ENCODE measurements at places on chromosomes 6 and 20.

- no peak for DNase-seq
Measured at GRCh38 chr6:99348288-99349170, 945 bp downstream of the FAXC start.

GRCh38 chr20:23877524-23877923, 2.0 kb downstream of the CST5 start:
- DNase-seq: no peak

DNA sequence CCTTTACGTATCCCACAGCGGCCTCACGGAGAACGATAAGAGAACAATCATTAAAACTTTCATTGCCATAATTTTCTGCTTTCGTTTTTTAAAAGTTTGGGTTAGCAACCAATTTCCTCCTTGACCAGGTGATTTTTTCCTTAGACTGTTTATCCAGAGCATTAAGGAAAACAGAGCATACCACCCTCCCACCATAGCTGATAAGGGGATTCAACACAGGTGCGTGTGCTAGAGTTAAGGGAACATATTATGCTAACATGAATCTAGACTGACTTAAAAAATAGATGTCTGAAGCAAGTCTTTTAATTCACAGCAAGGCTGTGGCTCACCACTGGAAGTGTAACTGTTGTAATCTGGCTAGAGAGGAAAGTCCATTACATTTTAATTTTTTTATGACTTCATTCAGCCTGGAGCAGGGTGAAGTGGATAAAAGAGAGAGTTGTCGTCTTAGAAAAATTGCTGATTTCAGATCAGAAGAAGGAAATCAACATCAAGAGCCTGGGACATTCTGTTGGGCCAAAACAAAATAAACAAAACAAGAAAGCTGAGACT, 5.5 kb upstream of the SLC22A2 start:
- DNase-seq: no peak

DNA sequence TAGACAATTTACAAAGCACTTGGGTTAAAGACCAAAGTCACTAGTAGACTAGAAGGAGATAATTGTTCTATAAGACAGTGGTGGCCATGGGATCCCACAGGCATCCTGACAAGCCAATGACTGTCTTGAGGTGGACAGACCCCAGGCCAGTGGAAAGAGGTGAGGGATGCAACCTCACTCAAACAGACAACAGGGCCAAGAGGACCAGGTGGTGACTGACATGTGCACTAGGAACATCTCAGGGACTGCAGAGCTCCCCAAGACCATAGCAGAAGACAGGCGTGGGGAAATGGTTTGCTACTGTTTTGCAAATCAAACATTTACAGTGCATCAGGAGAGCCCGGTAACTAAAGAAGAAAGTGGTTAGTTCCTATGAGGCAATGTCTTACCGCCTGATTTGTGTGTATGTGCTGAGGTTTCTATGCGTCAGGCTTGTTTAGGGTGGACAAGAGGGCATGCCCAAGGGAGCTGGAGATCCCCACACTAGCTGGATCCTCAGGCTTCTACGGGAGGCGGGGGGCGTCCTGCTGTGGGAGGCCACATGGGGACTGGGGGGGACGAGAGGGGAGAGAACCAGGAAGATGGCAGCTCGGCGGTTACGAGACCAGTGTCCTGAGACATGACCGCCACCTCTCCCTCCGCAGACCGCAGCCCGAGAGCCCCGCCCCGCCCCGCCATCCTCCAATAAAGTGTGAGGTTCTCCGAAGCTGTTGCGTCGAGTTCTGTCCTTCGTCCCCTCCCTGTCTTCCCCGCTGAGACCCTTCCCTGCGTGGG, 623 bp upstream of the MRPS26 start:
- DNase-seq: no peak

GRCh38 chr20:4155953-4156352, 140.6 kb upstream of the RNF24 start:
- DNase-seq: no peak

- no peak for DNase-seq
Measured at GRCh38 chr20:3635346-3635745, 27.9 kb downstream of the GFRA4 start.

GRCh38 chr6:1599469-1599868, 10.2 kb upstream of the FOXC1 start:
- no peak for DNase-seq

DNA sequence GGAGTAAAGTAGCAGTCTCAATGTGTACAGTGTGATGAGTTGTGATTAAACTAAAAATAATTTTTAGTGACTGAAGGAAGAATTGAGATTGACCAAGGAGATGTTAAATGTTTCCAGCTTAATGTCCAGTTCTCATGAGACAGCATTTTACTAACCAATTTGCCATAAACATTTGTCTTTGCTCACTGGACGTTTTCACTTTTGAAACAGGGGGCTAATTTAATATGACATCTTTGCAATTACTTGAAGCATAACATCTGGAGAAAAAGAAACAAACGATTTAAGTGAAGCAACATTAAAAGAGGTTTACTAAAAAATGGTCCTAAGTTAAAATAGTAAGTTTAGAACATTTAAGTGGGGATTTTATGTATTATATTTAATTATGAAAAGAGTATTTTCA, 443.8 kb downstream of the BCKDHB start:
- DNase-seq: no peak

GRCh38 chr6:112695001-112695400, 347.9 kb downstream of the RFPL4B start:
- no peak for DNase-seq

All from chondrocyte (in vitro differentiated cells).